ENCODE measurements at places on chromosomes 11 and 22. TPM values are rescaled to one million over a fixed set of nuclear protein-coding genes. Genes with fewer than 3 reads are reported as not detected.

- peaks cover 18% of the 10 kb centered on the region for H3K36me3 ChIP-seq
- peak overlapping the region; percentile 70 for H3K4me3 ChIP-seq
- H3K27ac ChIP-seq, result peak overlapping the region; percentile 80
- H3K27me3 ChIP-seq, result peaks cover 5% of the 10 kb centered on the region
- H3K4me1 ChIP-seq, result peaks cover 28% of the 10 kb centered on the region
These were observed 3.7 kb downstream of the AKIP1 start for GRCh38 chr11:8914661-8915018.

DNA sequence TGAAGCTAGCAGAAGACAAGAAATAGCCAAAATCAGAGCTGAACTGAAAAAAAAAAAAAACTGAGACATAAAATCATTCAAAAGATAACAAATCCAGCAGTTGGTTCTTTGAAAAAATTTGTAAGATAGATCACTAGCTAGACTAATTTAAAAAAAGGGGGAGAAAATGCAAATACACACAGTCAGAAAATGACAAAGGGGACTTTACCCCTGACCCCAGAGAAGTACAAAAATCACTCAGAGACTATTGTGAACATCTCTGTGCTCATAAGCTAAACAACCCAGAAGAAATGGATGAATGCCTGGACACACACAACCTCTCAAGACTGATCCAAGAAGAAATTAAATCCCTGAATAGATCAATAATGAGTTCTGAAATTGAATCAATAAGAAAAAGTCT is 914.3 kb upstream of the API5 start:
- no peak for DNase-seq
- H3K27ac ChIP-seq, result no peak overlapping the region
- no peak overlapping the region for H3K4me3 ChIP-seq
- no peaks in the 10 kb centered on the region for H3K27me3 ChIP-seq
- H3K36me3 ChIP-seq, result no peaks in the 10 kb centered on the region

The PLA2G3 gene
- total RNA-seq, result not detected

- H3K27me3 ChIP-seq, result no peaks in the 10 kb centered on the region
- no peak overlapping the region for H3K4me3 ChIP-seq
- no peak overlapping the region for H3K27ac ChIP-seq
- DNase-seq, result no peak
These were observed 1272.8 kb downstream of the LRRC4C start for GRCh38 chr11:40186437-40187263.

The MS4A6E gene
- not detected for total RNA-seq

- no peaks in the 10 kb centered on the region for H3K36me3 ChIP-seq
These were observed 59.2 kb upstream of the RTL6 start for GRCh38 chr22:44557064-44557748.

- no peaks in the 10 kb centered on the region for H3K27me3 ChIP-seq
- H3K4me3 ChIP-seq, result peak overlapping the region; percentile 82
- peaks cover 13% of the 10 kb centered on the region for H3K36me3 ChIP-seq
These were observed 12.2 kb downstream of the BCL9L start for GRCh38 chr11:118913411-118914125.

GRCh38 chr11:60948250-60948649 is 3.7 kb downstream of the SLC15A3 start:
- no peak overlapping the region for H3K4me3 ChIP-seq
- H3K27me3 ChIP-seq, result peaks cover 31% of the 10 kb centered on the region
- H3K4me1 ChIP-seq, result peaks cover 14% of the 10 kb centered on the region
- no peak for DNase-seq

- DNase-seq, result no peak
- no peak overlapping the region for H3K4me3 ChIP-seq
- no peaks in the 10 kb centered on the region for H3K36me3 ChIP-seq
These were observed 132.3 kb downstream of the TRIM44 start for GRCh38 chr11:35794850-35795249.

GRCh38 chr11:6127881-6128280 is 20.4 kb downstream of the OR56B4 start:
- no peaks in the 10 kb centered on the region for H3K36me3 ChIP-seq
- H3K4me1 ChIP-seq, result no peaks in the 10 kb centered on the region
- no peak overlapping the region for H3K27ac ChIP-seq
- DNase-seq, result no peak
- no peak overlapping the region for H3K4me3 ChIP-seq

GRCh38 chr11:78465169-78465942 is 47.7 kb upstream of the GAB2 start:
- DNase-seq, result peak; percentile 88
- peak overlapping the region; percentile 80 for H3K27ac ChIP-seq
- H3K27me3 ChIP-seq, result no peaks in the 10 kb centered on the region
- H3K4me1 ChIP-seq, result peaks cover 40% of the 10 kb centered on the region
- H3K4me3 ChIP-seq, result peak overlapping the region; percentile 59

The OSBPL5 gene
- 3.4 TPM for total RNA-seq

DNA sequence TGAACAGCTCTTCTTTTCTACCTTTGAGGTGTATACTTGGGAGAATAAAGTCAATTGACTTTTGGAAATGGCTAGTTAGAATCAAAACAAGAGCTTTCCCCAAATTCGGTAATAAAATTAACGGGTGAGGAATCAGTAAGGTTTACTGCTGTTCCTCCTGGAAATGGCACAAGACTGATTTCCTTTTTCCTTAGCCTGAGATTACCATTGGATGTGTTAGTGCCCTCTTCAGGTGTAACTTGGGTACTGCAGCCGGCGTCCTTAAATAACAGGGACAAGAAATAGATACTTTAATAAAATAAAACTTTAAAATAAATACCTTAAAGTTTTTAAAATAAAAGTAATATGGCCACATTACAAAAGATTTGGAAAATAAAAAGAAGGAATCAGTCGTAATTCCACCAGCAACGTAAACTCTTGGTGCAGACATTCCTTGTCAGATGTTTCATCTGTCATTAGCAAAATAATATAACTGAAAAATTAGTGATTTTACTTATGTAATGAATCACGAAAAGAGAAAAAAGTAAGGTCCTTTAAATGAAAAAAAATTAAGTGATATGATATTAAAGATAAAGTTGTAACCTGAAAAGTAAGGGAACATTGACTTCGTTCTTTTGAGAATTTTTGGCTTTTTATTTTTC is 29.7 kb downstream of the ZFTA start:
- H3K36me3 ChIP-seq, result no peaks in the 10 kb centered on the region
- peak; percentile 88 for DNase-seq
- peaks cover 2% of the 10 kb centered on the region for H3K4me1 ChIP-seq

GRCh38 chr11:108709741-108710140 is 44.9 kb downstream of the DDX10 start:
- peaks cover 85% of the 10 kb centered on the region for H3K36me3 ChIP-seq
- peak overlapping the region; percentile 36 for H3K27ac ChIP-seq
- peaks cover 16% of the 10 kb centered on the region for H3K4me1 ChIP-seq
- no peak for DNase-seq
- H3K4me3 ChIP-seq, result no peak overlapping the region

GRCh38 chr11:11057472-11057854 is 199.6 kb upstream of the ZBED5 start:
- peaks cover 2% of the 10 kb centered on the region for H3K36me3 ChIP-seq
- H3K27me3 ChIP-seq, result peaks cover 3% of the 10 kb centered on the region
- no peak overlapping the region for H3K27ac ChIP-seq
- DNase-seq, result no peak
- no peak overlapping the region for H3K4me3 ChIP-seq
- no peaks in the 10 kb centered on the region for H3K4me1 ChIP-seq

- no peaks in the 10 kb centered on the region for H3K36me3 ChIP-seq
- H3K27ac ChIP-seq, result no peak overlapping the region
- H3K4me1 ChIP-seq, result peaks cover 10% of the 10 kb centered on the region
- peaks cover 2% of the 10 kb centered on the region for H3K27me3 ChIP-seq
These were observed 36.3 kb downstream of the ASRGL1 start for GRCh38 chr11:62373464-62374119.

The ACR gene
- total RNA-seq, result not detected

DNA sequence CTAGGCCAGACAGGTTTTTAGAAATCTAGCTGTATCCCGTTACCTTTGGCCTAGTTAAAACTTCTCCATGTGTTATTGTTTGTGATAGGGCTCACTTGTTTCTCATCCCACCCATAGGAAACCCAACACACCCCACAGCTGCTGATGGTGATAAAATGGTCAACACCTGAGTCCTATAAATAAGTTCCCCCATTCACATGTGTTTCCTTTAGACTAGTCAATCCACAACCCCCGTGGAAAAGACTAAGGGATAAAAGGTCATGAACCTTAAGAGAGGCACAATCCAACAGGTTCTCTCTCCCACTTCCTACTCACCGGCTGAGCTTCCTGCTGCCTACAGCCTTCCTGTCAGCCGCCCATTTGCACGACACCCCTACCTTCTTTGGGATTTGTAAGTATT is 768.4 kb downstream of the JRKL start:
- no peak for DNase-seq
- H3K27ac ChIP-seq, result no peak overlapping the region
- H3K27me3 ChIP-seq, result no peaks in the 10 kb centered on the region
- H3K4me3 ChIP-seq, result no peak overlapping the region

The OR51B5 gene
- not detected for total RNA-seq

DNA sequence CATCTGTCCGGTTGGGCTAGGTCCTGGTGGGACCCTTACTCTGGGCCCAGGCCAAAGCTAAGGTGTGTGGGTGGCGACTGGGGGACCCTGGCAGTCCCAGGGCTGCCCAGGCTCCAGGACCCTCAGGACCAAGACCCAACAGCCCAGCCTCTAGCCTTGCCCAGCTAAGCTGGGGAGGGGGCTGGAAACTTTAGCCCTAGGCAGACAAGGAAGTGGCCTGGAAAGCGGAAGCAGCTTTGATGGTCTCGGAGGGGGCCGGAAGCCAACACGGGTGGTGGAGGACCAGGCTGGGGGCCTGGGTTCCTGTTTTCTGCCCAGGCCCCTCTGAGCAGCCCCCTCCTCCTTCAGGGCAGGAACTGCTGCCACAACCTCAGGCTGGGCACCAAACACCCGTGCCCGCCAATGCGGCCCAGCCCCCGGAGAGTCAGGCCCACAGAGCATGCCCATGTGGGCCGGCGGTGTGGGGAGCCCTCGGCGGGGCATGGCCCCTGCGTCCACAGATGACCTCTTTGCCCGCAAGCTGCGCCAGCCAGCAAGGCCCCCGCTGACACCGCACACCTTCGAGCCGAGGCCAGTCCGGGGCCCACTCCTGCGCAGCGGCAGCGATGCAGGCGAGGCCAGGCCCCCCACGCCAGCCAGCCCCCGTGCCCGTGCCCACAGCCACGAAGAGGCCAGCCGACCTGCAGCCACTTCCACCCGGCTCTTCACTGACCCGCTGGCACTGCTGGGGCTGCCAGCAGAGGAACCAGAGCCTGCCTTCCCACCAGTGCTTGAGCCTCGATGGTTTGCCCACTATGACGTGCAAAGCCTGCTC is 2.8 kb downstream of the SIPA1 start:
- H3K4me3 ChIP-seq, result peak overlapping the region; percentile 84
- peak; percentile 84 for DNase-seq
- peaks cover 37% of the 10 kb centered on the region for H3K4me1 ChIP-seq
- H3K27ac ChIP-seq, result peak overlapping the region; percentile 91

DNA sequence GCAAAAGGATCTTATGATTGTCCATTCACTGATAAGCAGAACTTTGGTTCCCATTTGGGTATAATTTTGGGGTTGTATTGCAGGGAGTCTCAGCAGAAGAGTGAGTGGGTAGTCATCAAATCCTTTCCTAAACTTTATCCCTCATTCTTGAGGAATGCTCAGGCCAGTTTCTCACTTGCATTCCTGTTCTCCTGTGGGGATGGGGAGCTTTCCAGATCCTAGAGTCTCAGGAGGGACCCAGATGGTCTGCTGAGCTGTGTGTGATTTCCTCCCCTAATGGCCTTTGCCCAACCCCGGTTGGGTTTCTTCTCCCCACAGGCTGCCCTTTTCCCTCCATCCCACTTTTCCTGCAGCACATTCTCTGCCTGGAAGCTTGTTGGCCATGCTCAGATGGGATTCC is 79.9 kb downstream of the MIAT start:
- H3K27ac ChIP-seq, result no peak overlapping the region
- H3K4me3 ChIP-seq, result no peak overlapping the region
- no peaks in the 10 kb centered on the region for H3K4me1 ChIP-seq
- DNase-seq, result no peak

GRCh38 chr22:48825802-48826520 is 1001.7 kb downstream of the BRD1 start:
- no peaks in the 10 kb centered on the region for H3K4me1 ChIP-seq
- H3K27ac ChIP-seq, result no peak overlapping the region
- no peak overlapping the region for H3K4me3 ChIP-seq
- no peak for DNase-seq
- H3K27me3 ChIP-seq, result no peaks in the 10 kb centered on the region

DNA sequence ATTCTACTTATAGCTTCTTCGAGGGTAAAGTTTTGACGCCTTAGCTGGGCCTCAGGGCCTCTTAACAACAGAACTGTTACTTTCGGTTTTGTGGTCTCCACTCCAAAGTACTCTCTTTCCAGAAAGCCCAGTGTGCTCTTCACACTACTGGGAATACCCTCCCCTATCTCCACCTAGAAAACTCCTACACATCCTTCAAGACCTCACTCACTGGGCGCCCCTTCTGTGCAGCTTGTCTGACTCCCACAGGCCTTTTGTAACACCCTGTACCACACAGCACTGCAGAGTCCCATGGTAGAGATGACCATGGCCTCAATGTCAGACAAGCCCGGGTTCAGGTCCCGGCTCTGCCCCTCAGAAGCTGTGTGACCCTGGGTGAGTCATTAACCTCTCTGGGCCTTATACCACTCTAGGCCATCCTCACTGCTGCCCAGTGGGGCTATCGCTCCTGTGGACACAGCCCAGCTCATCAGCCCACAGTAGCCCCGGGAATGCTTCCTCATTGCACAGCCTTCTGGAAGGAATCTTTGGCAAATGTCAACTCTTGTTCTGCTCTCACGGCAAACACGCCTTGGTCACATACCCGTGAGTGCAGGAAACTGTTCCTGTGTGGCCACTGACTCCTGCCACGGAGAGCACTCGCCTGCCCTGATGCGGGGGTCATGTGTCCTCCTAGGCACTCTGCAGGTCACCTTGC is 51.4 kb downstream of the SHISAL1 start:
- no peak overlapping the region for H3K27ac ChIP-seq
- H3K4me3 ChIP-seq, result no peak overlapping the region
- peaks cover 5% of the 10 kb centered on the region for H3K4me1 ChIP-seq
- H3K27me3 ChIP-seq, result peaks cover 8% of the 10 kb centered on the region
- no peak for DNase-seq
- H3K36me3 ChIP-seq, result no peaks in the 10 kb centered on the region

The OR8G1 gene
- total RNA-seq, result not detected

GRCh38 chr11:35173616-35174566 is 34.9 kb downstream of the CD44 start:
- H3K27me3 ChIP-seq, result no peaks in the 10 kb centered on the region
- peak overlapping the region; percentile 57 for H3K4me3 ChIP-seq
- peaks cover 76% of the 10 kb centered on the region for H3K36me3 ChIP-seq
- no peak for DNase-seq

The EXPH5 gene
- 0.91 TPM for total RNA-seq

- no peaks in the 10 kb centered on the region for H3K27me3 ChIP-seq
- H3K4me3 ChIP-seq, result no peak overlapping the region
- no peak overlapping the region for H3K27ac ChIP-seq
- H3K36me3 ChIP-seq, result peaks cover 5% of the 10 kb centered on the region
These were observed 8.1 kb upstream of the MOB2 start for GRCh38 chr11:1494650-1495049.

The MRGPRX4 gene
- not detected for total RNA-seq

DNA sequence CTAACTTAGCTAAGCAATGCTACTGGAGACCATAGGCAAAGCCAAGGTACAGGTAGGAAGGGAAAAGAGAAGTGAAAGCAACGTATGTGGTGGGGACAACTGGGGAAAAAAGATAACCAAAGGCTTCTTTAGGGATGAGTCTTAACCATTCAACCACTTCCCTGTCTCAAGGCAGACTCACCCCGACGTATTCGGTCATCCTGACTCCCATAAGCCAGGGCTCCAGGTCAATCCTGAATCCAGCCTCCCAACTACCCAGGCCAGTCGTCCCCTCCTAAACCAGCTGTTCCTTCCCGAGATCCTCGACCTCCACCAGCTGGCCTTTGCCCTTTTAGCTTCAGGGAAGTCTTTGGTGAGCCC is 330 bp downstream of the ACP2 start:
- peak overlapping the region; percentile 98 for H3K4me3 ChIP-seq
- no peak for DNase-seq
- peak overlapping the region; percentile 98 for H3K27ac ChIP-seq
- peaks cover 14% of the 10 kb centered on the region for H3K4me1 ChIP-seq
- H3K36me3 ChIP-seq, result peaks cover 24% of the 10 kb centered on the region
- H3K27me3 ChIP-seq, result no peaks in the 10 kb centered on the region
